Lung microvascular endothelial cell (primary cell): ENCODE measurements at places on chromosomes 11 and 22. TPM values are rescaled to one million over a fixed set of nuclear protein-coding genes. Genes with fewer than 3 reads are reported as not detected.

The BACE1-AS gene
- total RNA-seq: 1.4 and 1.5 TPM in 2 replicates

- DNase-seq: peak; percentile 13
Observed at GRCh38 chr11:72321381-72321996, 77.5 kb upstream of the PHOX2A start.

The ANO1 gene
- 0.44 TPM in 1 of 2 replicates, not detected in the other for total RNA-seq

DNA sequence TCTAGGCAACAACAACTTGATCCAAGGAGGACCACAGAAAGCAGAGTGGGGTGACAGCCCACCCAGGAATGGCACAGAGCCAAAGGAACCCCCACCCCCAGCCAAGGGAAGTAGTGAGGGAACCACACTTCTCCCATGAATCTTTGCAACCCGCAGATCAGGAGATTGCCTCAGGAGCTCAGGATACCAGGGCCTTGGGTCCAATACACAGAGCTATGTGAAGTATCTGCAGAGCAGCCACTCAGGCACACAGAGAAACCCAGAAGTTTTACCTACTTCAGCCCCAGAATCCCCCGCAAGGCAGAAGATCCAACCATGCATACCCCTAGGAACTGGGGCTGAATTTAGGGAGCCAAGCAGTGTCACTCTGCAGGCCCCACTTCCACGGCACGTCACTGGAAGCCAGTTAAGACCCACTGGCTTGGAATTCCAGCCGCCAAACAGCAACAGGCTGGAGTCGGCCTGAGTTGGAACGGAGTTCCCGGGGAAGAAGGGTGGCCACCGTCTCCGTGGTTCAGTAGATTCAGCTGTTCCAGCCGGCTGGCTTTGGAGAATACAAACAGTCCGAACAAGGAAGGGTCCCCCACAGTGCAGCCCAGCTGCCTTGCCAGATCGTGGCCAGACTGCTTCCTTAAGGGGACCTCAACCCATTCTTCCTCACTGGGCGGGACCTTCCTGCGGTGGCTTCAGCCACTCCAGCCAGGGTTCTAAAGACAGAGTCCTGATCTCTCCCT, 174.1 kb downstream of the TTC28 start:
- no peak for DNase-seq

- no peak for DNase-seq
Observed at GRCh38 chr11:35324981-35325380, 94.4 kb downstream of the SLC1A2 start.
